ENCODE measurements at places on chromosomes 5 and 9.

GRCh38 chr5:83496626-83497025, 25.1 kb downstream of the VCAN start:
- DNase-seq, result no peak

DNA sequence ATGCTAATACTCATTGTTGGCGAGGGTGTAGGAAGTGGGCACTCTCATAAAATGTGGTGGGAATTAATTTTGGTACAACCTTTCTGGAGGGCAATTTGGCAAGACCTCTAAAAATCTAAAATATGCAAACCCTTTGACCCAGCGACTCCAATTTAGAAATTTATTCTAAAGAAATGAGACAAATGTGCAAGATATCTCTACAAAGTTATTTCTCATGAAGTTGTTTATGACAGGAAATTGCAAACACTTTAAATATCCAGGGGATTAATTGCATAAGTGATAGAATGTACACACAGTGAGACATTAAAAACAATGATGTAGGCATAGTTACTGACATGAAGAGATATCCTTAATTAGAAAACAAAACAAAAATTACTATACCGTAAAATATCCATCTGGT, 246.3 kb upstream of the MAP3K1 start:
- no peak for DNase-seq

- DNase-seq, result no peak
Measured at GRCh38 chr5:132595624-132596023, 38.8 kb downstream of the RAD50 start.

DNA sequence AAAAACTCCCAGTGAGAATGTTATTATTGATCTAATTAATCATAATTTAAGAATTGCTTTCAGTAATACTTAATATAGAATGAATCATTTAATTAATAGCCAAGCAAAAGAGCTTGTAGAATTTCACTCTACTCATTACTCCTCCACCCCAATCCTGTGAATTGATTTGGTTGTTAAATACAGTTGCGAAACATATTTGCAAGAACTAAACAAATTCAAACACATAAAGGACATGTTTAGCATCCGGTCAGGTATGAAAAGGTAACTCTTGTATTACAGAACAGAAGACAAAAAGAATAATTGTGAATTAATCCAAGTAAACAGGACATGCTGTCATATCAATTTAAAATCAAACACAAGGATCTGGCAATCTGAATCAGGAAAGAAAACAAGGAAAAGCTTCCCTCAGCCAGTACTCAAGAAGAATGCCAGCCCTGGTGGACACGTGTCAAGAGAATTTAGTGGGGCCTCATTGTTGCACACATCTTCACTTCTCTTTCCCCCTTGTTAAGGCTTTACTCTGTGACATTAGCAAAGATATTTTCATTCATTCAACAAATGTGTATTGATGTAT, 89.4 kb upstream of the SLC12A2 start:
- no peak for DNase-seq

- no peak for DNase-seq
Measured at GRCh38 chr9:104923289-104923688, 4.7 kb downstream of the ABCA1 start.

GRCh38 chr9:107489144-107489673, 360 bp downstream of the KLF4 start:
- DNase-seq, result no peak

- no peak for DNase-seq
Measured at GRCh38 chr9:105535920-105536668, 21.8 kb upstream of the FKTN start.

DNA sequence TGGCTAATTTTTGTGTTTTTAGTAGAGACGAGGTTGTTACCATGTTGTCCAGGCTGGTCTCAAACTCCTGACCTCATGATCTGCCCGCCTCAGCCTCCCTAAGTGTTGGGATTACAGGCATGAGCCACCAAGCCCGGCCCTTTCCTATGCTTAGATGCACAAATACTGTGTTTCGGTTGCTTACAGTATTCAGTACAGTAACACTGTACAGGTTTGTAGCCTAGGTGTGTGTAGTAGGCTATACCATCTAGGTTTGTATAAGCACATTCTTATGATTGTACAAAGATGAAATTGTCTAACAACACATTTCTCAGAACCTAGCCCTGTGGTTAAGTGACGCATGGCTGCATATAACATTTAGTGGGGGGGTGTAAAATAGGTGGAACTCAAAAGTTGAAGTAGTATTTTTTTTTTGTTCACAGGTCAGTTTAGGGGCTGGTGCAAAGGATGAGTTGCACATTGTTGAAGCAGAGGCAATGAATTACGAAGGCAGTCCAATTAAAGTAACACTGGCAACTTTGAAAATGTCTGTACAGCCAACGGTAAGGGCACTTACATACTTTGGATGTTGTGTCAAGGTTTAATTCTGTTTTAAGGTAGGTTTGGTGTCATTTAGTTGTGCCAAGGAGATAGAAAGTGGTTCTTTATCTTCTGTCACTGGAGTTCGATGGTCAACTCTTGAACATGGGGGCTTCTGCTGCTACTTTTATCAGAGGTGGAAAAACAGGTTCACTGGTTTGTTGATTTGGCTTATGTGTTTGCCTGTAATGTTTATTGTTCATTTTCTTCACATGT, 3.4 kb downstream of the NPM1 start:
- no peak for DNase-seq

- no peak for DNase-seq
Measured at GRCh38 chr5:135253601-135254178, 145.3 kb downstream of the MACROH2A1 start.

GRCh38 chr5:61333321-61333953, 1.4 kb downstream of the ZSWIM6 start:
- peak; percentile 38 for DNase-seq

GRCh38 chr9:125887172-125887571, 140.0 kb downstream of the PBX3 start:
- DNase-seq, result no peak

DNA sequence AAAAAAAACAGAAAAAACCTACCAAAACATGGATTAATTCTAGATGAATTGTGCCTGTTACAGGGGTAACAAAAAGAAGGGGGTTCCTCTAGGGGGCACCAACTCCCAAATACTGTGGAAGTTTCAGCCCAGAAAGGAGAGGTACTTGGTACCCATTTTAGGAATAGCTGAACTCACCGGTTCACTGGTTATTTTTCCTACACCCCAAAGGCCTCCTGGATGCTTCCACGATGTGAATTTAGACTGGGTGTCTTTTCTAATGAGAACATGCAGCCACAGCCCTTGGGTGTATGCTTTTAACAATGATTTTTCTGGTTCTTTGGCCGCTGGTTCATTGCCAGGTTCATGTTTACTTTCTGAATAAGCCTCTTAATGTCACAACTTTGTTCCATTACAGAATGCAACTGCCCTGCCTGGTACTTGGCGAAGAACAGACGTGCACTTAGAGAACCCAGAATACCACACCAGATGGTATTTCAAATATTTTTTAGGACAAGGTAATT, 46.7 kb downstream of the GARNL3 start:
- DNase-seq, result peak; percentile 26

GRCh38 chr5:176955895-176956294, 50.7 kb downstream of the UIMC1 start:
- DNase-seq, result peak; percentile 28

DNA sequence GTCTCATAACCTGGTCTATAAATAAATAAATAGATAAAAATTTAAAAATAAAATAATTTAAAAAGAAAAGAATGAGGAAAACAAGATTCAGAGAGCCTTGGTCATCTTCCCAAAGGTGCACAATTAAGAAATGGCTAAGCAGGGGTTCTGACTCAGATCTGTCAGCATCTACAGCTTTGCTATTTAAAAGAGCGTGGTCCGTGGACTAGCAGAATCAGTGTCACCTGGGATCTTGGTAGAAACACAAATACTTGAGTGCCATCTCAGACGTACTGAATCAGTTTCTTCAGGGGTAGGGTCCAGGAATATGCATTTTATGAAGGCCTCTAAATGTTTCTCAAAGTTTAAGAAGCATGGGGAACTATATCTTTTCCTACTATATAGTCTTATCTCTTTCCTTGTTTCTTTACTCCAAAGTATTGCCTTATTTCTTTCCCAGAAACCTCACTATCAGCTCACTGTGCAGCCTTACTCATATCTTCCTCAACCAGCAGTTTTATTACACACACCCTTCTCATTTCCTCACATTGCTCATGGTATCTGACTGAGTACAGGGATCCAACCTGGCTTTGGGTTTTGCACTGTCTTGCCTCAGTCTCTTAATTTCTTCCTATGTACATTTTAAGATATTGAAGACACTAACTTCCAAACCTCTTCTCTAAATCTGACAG, 58.6 kb downstream of the TMC1 start:
- peak; percentile 63 for DNase-seq

GRCh38 chr9:130297371-130297770, 31.8 kb downstream of the HMCN2 start:
- no peak for DNase-seq

- DNase-seq, result no peak
Measured at GRCh38 chr9:132037458-132037857, 42.2 kb downstream of the MED27 start.
